ENCODE measurements at places on chromosomes 1 and 21.

DNA sequence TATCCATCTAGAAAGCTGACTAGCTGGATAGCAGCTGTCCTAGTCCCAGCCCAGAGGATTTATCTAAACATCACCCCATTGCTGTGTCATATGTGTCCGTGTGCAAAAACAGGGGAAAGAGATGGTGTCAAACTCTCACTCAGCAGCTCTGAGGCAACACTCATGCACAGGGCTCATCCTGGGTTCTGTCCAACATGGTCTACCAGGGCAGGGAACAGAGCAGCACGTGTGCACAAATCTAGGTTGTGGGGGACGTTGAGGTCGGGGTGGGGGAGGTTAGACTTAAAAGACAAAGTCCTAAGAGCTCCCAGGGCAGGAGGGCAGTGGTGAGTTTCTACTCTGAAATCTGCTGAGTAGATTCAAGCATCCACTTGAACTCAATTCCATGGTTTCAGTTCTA lies 16.2 kb downstream of the PI4KB start:
- no peak for DNase-seq

DNA sequence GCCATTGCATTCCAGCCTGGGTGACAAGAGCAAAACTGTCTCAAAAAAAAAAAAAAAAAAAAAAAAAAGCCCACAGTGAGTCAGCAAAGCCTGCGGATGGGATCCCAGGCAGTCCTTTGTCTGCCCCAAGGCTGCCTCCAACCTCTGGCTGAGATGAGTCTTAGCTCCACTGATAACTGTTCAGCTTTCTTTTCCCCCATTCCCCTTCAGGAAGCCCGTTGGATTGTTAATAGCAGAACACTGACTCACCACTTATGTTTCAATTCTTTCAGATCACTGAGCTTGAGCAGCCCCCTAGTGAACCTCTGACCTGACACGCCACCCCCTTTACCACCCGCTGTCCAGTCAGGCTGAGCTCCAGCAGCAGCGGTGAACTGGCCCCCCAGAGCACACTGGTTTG lies 57.5 kb downstream of the ERG start:
- no peak for DNase-seq

- peak; percentile 94 for DNase-seq
Measured at GRCh38 chr1:179881642-179882252, 338 bp upstream of the TOR1AIP1 start.

DNA sequence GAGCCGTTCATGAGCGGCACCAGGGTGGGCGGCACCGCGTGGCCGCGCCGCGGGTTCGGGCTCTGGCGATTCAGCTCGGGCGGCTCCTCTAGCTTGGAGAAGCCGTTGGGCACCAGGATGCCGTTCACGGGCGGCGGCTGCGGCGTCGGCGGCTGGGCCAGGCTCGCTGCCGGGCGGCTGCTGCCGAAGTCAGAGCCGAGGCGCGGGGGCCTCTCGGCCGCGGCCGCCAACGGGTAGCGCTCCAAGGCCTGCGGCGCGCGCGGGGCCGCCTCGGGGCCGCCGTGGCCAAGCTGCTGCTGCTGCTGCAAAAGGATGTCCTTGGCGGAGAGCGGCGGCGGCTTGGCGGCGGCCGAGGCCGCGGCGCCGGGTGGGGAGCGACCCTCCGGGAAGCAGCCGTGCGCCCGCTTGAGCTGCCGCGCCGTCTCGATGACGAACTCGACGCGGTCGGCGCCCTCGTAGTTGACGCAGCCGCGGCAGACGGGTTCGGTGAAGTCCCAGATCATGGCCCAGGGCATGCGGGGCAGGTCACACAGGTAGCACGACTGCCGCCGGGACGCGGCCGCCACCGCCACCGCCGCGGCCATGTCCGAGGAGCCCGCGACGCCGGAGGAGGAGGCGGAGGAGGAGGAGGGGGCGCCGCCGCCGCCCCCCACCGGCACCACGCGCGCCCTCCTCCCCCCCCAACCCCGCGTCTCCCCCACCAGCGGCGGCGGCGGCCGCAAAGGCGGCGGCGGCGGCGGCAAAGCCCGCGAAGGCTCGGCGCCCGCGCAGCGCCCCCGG lies 877 bp downstream of the IRF2BP2 start:
- DNase-seq: peak; percentile 35

DNA sequence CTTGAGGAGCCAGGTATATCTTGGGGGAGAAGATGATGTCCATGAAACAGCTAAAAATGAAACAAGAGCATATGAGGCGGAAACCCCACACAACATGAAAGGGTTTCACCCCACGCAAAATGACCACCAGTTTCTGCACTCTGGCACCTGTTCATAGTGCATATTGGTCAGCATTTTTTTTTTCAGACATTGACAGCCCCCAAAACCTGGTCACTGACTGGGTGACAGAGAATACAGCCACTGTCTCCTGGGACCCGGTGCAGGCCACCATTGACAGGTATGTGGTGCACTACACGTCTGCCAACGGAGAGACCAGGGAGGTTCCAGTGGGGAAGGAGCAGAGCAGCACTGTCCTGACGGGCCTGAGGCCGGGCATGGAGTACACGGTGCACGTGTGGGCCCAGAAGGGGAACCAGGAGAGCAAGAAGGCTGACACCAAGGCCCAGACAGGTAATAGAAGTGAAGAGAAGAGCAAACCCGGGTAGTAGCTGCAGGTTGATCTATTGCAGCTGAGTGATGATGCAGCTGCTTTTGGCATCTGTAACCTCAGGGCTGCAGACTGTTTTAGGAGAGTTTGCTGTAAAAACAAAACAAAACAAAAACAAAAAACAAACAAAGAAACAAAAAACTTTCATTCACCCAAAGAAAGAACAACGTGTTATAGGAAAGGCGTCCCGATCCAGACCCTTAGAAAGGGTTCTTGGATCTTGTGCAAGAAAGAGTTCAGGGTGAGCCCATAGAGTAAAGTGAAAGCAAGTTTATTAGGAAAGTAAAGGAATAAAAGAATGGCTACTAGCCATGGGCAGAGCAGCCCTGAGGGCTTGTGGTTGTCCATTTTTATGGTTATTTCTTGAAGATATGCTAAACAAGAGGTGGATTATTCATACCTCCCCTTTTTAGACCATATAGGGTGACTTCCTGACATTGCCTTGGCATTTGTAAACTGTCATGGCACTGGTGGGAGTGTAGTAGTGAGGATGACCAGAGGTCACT lies 51.0 kb downstream of the TNN start:
- no peak for DNase-seq

GRCh38 chr1:37404711-37405110 lies 69.7 kb upstream of the ZC3H12A start:
- DNase-seq: peak; percentile 34

DNA sequence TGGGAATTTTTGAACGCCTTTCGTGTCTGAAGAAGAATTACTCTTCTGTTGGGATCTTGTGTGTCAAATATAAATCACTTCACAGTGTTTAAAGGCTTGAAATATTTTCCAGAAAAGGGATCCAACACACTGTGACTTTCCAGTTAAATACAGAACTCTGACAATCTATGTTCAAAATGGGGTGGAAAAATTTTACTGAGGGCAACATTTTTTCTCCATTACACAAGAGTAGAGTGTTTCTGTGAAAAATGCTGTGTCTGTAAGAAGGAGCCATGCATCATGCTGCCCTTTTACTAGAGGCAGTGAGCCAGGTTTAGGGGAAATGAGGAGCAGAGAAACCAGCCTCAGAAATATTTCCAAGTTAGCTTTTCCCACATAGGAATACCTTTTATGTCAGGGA lies 86.5 kb downstream of the VPS13D start:
- DNase-seq: no peak

DNA sequence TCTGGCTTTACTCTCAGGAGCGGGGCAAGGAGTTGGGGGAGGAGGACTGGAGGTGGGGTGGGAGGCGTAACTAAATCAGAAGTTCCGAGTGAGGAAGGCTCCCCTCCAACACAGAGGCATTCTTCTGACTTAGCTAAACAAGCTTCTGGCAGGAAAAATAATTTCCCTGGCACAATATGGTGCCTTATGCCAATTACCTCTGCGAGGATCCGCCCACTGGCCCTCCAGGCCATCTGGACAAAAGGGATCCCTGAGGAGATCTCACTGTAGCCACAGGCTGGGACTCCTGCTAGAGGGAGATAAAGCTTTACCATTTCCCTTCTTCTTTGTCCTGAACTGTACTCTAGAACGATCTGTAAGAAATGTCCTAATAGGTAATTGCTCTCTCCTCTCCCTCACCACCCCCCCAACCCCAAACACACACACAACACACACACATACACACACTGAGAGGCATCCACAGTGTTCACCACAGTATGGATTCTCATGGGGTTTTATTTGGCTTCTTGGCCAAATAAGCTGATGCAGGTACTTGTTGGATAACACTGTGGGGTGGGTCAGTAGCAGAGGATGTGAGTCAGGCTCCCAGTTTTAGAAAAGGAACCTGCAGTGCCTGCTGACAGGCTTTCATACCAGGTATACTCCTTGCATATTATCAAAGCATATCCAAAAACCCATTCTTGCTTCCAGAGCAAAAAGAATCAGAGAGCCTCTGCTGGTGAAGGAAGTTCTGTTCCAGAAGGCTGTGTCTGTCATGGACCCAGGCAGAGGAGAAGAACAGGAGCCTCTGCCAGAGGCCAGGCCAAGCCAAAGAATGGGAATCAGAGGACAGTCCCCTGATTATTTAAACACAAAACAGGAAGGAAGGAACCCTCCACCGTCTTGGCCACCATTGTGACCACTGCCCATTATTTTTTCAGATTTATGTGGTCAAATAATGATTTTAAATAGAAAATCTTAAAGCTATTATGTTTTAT lies 169.1 kb downstream of the C1orf21 start:
- DNase-seq: peak; percentile 64

- no peak for DNase-seq
Measured at GRCh38 chr1:47816325-47817071, 180.7 kb downstream of the TRABD2B start.

DNA sequence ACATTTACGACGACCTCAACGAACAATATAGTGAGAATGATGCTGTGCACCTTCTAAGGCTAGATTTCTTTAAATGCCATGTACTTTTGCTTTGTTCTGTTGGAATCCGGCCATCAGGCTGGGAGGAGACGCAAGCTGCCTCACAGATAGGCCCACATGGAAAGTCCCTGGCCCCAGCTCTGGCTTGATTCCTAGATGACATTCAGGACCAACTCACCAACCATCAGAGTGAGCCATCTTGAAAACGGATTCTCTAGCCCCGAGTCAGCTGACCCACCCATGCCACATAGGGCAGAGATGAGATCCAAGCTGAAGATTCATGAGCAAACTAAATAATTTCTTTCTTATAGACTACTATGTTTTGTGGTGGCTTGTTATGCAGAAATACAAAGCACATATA lies 164.4 kb downstream of the ZNF281 start:
- no peak for DNase-seq

GRCh38 chr1:109151146-109151990 lies 37.5 kb downstream of the ELAPOR1 start:
- DNase-seq: no peak

GRCh38 chr1:206002871-206003801 lies at the start of gene RAB7B:
TSS of gene RAB7B (minus strand) at chr1:206003395. CDS start at chr1:205994135, 9,260 bp downstream.
- DNase-seq: no peak

DNA sequence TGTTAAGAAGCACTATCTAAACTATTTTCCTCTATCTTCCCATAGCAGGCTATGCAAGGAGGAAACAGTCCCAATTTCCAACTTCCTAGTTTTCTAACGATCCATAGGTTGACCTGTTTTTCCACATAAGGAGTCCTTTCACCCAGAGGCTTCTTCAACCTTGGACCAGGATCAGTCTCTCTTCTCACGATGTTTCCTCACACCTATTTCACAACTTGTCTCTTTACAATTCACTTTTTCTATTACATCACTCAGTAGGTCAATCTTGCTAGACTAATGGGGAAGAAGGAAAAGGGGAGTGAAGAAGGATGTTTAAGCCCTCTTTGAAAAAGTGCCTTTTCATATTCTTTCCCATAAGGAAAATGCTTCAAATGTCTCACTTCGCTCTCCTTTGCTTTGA lies 15.9 kb downstream of the PALMD start:
- no peak for DNase-seq

GRCh38 chr1:7401814-7402547 lies 369.1 kb upstream of the VAMP3 start:
- no peak for DNase-seq

GRCh38 chr1:9294910-9295636 lies 2.4 kb downstream of the SPSB1 start:
- DNase-seq: peak; percentile 29

- DNase-seq: peak; percentile 90
Measured at GRCh38 chr1:16905110-16905867, 9.5 kb downstream of the RNU1-2 start.

DNA sequence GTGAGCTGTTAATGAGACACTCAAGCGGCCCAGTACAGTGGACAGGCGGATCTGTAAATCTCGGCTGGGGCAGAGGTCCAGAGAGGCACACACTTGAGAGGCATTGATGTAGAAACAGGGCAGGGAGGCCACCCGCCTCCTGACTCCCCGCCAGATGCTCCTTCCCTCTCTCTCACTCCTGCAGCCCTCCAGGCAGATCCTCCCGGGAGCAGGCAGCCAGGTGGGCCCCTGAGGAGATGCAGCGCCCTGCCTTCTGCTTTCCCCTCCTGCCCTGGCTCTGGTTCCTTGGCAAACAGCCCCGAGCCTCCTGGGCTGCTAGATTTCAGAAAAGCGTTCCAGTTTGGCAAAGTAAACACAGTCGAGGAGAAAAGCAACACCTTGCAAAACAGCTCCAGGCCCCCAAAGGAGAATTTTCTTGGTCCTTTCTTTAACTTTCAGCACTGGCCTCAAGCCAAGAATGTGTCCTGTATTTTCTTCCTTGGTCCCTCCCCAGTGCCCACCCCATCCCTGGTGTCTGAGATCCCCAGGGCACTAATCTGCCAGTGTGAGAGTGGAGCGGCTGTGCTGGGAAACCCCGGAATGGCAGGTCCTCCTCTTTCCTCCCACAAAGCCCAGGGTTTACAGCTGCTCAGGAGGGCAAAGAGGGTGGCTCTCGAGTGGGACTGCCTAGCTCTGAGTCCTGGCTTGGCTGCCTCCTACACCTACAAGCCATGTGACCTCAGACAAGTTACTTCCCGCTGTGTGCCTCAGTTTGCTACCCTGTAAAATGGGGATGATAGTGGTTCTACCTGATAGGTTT lies 29.4 kb upstream of the IFNLR1 start:
- peak; percentile 37 for DNase-seq

DNA sequence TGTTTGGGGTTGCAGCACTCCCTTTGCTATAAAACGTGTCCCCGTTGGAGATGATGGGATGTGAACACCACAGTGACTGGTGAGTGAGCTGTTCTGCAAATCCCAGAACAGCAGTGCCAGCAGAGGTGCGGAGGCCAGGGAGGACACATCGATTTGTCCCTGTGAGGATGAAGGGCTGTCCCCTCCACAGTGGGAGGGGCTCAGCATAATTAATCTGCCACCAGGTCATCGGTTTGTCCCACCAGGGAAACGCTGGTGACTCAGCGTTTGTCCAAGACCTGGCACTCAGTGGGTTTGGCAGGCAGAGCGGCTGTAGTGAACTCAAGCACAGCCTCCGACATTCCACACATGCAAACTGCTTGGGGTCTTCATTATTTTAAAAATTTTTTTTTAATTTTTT lies 22.8 kb upstream of the PDE9A start:
- no peak for DNase-seq
